ENCODE measurements at places on chromosomes 5 and 9.
A peak's percentile ranks its signal among the peaks of the same experiment; 100 is the strongest.

GRCh38 chr9:82716821-82717220, 346.1 kb downstream of the RASEF start:
- DNase-seq, result no peak

DNA sequence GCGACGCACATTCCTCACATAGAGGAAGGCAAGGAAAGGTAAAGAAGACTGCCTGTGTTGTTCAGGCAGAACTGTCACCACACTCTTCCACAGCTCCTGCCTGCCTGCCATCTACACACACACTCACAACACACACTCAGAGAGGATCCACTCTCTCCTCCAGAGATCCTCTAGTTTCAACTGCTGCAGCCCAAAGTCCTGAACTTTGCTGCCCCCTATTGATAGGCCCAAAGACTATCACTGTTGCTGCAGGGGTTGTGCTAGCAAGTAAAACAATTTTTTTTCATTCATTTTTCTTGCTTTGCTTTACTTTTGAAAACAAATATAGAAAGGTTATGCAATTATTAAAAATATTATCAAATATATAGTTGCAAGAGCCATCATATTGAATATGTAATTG, 5.9 kb upstream of the CFAP90 start:
- peak; percentile 22 for DNase-seq

DNA sequence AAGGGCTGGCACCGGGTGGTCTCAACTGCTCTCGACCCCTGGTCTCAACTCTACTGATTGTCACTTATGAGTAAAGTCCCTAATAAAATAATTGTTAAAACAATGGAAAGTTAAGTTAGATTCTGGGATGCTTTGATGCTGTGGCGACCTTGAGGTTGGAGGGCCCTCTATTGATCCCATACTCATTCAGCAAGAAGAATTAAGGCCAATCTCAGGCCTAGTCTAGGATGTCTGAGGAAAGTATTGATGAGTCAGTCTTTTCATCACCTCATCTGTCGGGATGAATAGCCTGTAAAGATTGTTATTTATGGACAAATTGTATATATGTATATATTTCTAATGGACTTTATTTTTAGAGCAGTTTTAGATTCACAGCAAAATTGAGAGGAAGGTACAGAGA, 50.8 kb downstream of the WDR36 start:
- DNase-seq, result no peak

GRCh38 chr5:120806202-120806601, 342.1 kb downstream of the PRR16 start:
- DNase-seq, result no peak

- no peak for DNase-seq
Observed at GRCh38 chr9:133250741-133251170, 24.2 kb downstream of the ABO start.

DNA sequence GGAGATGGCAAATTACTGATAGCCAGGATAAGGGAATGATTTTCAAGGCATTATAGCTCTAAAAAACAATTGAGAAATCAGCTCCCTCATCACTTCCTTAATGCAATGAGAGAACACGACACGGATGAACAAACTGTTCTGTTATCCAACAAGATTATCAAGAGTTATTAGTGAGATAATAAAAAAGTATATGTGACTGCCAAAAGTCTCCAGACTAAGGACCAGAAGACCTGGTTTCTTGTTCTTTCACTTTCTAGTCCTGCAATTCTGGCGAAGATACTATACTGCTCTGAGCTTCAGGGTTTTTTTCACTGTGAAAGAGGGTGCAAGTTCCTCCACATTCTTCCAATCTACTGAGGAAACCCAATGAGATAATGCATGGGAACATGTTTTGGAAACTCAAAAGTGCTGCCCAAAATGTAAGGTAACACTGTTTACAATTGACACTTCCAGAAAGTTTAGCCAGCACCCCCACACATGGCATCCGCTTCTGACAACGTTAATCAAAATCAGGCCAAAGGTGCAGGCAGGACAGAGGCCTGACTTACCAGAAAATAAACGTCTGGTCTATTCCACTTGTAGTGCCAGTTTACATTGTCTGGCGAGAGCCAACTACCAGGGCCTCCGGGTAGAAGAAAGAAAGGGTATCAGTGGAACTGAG, 254.2 kb downstream of the DOCK8 start:
- peak; percentile 14 for DNase-seq

- no peak for DNase-seq
Observed at GRCh38 chr5:5246736-5247135, 106.6 kb downstream of the ADAMTS16 start.

DNA sequence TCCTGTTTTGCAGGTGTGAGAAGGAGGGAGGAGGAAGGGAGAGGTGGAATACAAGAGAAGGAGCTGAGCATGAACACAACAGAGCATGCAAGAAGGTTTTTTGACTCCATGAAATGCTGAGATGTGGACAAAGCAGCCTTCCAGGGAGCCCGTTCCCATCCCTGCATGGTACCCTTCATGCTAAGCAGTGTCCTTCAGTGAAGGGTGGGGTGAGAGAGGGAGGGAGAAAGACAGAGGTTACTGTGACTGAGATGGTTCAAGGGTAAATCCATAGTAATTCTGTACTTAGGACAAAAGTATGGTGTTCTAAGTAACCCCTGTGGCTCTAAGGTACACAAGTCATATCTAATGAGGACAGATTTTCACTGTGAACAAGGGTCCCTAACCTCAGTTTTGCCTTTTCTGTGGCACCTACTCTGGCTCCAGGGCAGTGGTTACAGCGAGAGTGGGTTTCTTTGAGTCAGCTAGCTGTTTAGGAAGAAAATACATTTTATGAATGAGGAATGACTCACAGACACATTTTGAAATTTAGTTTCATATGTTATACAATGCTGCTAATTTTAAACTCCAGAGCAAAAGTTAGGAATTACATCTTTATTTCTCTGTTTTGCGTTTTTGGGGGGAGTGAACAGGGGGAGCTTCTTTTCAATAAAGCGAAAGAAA, 184.9 kb upstream of the SLC12A2 start:
- DNase-seq, result no peak

DNA sequence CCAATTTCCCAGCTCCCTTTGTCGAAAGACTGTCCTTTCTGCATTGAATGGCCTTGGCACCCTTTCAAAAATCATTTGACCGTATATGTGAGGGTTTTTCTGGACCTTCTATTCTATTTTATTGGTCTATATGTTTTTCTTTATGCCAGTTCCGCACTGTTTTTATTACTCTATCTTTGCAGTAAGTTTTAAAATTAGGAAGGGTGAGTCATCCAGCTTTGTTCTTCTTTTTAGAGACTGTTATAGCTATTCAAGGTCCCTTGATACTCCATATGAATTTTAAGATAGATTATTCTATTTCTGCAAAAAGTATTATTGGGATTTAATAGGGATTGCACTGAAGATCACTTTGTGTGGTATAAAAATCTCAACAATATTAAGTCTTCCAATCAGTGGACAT, 44.2 kb upstream of the STARD4 start:
- no peak for DNase-seq

DNA sequence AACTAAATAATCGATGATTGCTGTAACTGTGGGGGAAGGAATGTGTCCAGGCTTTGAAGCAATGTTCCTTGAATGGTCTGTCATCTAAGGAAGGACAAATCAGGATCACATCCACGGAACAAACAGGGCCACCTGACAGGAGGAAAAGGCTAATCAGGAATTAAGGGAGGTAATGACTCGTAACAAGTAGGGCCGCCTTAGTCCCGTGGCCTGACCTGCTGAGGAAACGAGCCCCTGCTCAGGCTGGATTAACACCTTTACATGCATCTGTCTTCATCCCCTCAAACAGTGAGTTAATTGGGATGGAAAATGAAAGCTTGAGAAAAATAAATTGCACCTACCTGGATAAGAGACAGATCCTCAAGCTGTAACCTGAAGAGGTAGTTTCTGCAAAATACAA, 227.8 kb downstream of the SEMA5A start:
- no peak for DNase-seq

- no peak for DNase-seq
Observed at GRCh38 chr5:1769017-1769640, 30.5 kb downstream of the MRPL36 start.

DNA sequence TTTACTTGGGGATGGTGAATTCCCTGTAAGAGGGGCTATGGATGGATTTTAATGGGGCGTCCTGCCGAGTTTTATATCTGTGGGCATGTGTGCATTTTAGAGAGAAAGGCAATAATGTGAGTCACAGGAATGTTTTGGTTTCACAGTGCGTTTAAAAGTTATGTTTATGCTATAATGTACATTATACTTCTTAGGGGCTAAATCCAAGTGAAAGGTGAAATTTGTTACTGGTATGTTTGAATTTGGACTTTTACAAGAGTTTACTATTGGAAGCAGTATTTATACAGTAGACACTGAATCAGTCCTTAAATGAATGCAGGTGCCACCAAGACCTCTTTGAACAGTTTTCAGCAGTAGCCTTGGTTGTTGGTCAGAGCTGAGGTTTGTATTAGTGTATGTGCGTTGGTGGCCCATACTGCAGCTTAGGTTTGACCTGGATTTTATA, 5.6 kb downstream of the JMY start:
- no peak for DNase-seq

DNA sequence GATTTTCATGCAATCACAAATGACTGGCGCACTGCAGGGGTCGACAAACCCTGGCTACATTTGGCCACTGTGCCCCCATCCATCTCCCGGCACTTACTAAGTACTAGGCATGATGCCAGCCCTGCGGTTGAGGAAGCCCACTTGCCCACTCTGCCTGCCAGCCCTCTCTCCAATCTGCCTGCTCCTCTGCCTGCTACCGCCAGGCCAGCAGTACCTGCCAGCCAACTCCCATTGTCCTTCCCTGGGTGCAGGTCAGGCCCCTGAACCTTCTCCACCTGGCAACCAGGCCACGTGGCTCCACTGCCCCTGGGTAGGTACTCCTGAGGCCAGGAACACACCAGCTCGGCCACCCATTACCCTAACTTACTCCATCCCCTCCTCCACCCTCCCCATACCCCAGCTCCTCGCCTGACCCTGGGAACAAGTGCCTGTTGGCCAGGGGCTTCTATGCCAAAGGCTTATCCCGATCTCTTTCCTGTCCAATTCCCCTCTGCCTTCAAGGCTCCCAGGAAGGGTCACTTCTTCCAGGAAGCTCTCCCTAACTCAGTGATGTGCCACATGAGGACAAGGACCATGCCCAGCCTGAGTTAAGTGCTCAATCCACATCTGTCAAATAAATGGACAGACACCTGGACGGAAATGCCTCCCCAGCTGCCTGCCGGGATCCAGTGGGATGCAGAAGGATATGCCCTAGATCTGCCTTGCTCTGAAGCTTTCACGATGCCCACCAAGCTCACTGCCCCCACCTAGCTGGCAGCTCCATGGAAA, 6.6 kb downstream of the EEIG1 start:
- no peak for DNase-seq

DNA sequence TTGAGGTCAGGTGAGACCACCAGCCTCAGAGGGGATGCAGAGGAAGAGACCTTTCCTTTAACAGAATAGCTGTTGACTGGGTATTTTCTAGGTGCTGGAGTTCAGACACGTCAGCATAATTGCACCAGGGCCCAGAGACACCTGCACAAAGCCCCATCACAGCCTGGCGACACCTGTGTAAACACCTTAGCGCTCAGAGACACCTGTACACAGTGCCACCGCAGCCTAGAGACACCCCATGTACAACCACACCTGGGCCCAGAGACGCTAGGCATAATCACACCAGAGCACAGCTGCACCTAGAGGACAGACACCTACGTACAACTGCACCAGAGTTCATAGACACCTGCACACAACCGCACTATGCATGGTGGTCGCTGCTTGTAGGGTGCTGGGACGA, 1.0 kb downstream of the TRIP13 start:
- no peak for DNase-seq

GRCh38 chr5:91098541-91098940, 284.6 kb downstream of the ARRDC3 start:
- DNase-seq, result no peak

DNA sequence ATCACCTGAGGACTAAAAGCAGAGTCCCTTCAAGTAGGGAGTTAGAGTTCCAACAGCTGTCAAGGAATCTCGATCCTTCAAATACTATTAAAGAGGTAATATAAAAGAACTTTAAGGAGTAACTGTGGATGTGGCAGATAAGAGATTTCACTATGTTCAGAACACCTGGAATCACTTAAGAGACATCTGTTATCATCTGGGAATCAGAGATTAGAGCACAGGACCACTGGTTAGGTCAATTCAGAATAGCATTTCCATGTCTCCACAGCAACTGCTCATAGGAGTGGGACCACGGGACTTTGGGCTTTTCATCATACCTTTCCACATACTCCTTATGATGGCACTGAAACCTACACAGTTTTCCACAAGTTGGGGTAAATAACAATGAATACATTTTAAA, 216.6 kb downstream of the DENND1A start:
- no peak for DNase-seq

DNA sequence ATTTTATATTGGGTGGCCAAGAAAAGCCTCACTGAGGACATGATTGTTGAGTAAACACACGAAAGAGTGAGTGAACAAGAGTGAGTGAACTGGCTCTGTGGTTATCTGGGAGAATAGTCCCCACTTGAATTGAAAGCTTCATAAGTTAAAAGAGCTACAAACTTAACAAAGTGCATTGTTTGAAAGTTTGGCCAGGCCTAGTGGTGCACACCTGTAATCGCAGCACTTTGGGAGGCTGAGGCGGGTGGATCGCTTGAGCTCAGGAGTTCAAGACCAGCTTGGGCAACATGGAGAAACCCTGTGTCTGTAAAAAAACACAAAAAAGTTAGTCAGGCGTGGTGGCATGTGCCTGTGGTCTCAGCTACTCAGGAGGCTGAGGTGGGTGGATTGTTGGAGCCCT, 26.9 kb downstream of the SMC2 start:
- DNase-seq, result no peak

DNA sequence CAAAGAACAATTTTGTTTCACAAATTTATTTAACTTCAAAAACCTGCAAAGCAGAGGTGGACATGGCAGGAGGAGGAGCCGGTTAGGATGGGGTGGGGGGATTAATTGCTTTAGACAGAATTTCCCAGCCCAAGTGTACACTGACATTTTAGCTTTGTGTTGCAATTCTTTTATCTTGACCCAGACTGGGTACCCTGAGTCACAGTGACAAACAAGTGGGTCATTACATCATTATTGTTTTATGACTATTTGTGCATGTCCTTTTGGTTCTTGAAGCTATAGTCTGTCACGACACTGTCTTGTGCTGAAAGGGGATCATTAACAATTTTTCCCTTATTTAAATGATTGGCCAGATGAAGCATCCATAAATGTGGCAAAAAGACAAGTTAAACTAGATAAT, 84.5 kb upstream of the VCAN start:
- DNase-seq, result no peak

GRCh38 chr5:55694152-55694830, 17.8 kb downstream of the SLC38A9 start:
- DNase-seq, result no peak

Data from activated naive CD4-positive, alpha-beta T cell treated with Interleukin-2 at 50 U/mL for 16 hours (primary cell).